NCI-H460 (cell line): ENCODE measurements at places on chromosomes 12 and 14. TPM values are rescaled to one million over a fixed set of nuclear protein-coding genes. Genes with fewer than 3 reads are reported as not detected.

GRCh38 chr12:43812057-43812456 lies 5.9 kb upstream of the TWF1 start:
- DNase-seq, result no peak

DNA sequence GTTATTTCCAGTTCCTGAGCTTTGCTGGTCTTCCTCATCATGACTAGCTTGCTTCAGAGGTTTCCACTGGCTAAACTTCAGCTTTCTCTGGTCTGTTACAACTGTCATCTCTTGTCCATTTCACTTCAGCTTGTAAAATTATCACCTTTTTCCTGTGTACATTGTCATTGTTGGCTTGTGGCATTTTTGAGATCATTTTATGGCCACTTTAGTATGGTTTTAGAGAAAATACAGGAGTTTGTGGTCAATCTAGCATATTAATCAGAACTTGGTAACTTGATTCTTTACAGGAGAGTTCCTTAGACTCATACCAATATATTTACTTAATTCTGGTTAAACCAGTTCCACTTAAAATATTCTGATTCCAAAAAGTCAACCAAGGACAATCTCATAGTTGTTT lies 235.9 kb upstream of the KITLG start:
- no peak for DNase-seq

DNA sequence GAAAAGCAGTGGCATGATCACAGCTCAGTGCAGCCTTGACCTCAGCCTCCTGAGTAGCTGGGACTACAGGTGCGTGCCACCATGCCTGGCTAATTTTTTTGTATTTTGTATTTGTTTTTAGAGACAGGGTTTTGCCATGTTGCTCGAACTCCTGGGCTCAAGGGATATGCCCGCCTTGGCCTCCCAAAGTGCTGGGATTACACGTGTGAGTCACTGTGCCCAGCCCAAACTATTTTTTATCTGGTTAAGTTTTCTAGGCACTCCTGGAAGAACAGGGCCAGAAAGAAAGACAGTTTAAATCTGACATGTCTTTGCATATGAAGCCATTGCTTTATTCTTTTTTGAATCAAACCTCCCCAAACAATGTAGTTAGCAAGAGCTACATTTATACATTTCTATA lies 27.5 kb upstream of the PTGR2 start:
- DNase-seq, result no peak

Gene FBLN5
- 2.0 and 2.4 TPM in 2 replicates for total RNA-seq

Gene SERPINA10
- not detected in 2 replicates for total RNA-seq

GRCh38 chr14:53808042-53808441 lies 148.6 kb downstream of the BMP4 start:
- no peak for DNase-seq

GRCh38 chr12:26406391-26406790 lies 211.0 kb downstream of the SSPN start:
- no peak for DNase-seq

Gene BCL7A
- total RNA-seq, result 13.1 TPM in 2 replicates

DNA sequence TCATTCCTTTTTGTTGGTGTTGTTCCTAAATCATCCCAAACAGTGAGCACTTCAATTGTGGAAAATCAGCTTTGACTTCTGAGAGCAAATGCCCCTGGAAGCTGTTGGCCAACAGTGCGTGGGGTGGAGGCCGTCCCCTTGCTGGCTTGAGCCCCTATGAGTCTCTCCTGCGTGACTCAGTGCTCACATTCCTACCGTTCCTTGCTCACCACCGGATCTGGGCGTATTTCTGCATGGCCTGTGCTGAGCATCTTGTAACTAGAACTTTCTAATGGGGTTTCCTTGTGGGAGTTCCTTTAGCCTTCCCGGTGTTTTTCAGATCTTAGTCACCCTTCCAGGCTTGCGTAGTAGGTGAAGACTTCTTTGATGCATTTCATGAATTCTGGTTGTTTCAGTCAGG lies 14.7 kb downstream of the SERPINA1 start:
- DNase-seq, result no peak

Gene POLE2
- 15.2 and 16.2 TPM in 2 replicates for total RNA-seq

GRCh38 chr12:27782481-27782880 lies 2.4 kb upstream of the MANSC4 start:
- no peak for DNase-seq

Gene TAS2R8
- total RNA-seq, result not detected in 2 replicates

- DNase-seq, result no peak
Measured at GRCh38 chr14:101077481-101078074, 174.1 kb upstream of the RTL1 start.

Gene P3H3
- 16.4 and 16.8 TPM in 2 replicates for total RNA-seq

- no peak for DNase-seq
Measured at GRCh38 chr12:93115646-93116045, 186.6 kb upstream of the EEA1 start.

Gene CTSG
- total RNA-seq, result not detected in 2 replicates

Gene TMEM253
- 0.87 and 1.5 TPM in 2 replicates for total RNA-seq

Gene LALBA
- not detected in 2 replicates for total RNA-seq

GRCh38 chr12:114769634-114770033 lies 85.7 kb upstream of the TBX3 start:
- DNase-seq, result no peak

Gene C12orf54
- not detected in 2 replicates for total RNA-seq

Gene ATP5F1B
- total RNA-seq, result 1,105 and 1,272 TPM in 2 replicates
